ENCODE measurements at places on chromosomes 12 and 14.

GRCh38 chr14:56817396-56817921 lies 7.2 kb upstream of the OTX2 start:
- DNase-seq, result no peak

- no peak for DNase-seq
Observed at GRCh38 chr14:21317398-21317797, 37.5 kb downstream of the RPGRIP1 start.

GRCh38 chr12:116459916-116460663 lies 99.1 kb upstream of the MAP1LC3B2 start:
- DNase-seq, result peak; percentile 13

DNA sequence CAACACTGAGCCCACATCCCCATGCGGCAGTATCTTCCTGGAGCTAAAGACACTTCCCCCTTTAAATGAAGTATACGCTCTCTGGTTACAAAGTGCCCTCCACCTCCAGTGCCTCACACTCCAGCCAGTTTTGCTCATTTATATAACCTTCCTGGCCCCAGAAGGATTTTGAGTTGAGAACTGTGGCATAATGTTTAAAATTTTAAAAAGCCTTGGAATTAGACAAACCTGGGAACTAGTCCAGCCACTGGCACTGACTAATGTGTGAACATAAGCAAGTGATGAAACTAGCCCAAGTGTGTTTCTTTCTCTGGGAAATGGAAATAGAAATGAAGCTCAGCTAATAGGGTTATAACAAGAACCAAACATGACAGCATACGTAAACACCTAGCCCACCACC lies 723.7 kb upstream of the USP15 start:
- no peak for DNase-seq

- no peak for DNase-seq
Observed at GRCh38 chr14:53526200-53526599, 373.1 kb upstream of the DDHD1 start.

DNA sequence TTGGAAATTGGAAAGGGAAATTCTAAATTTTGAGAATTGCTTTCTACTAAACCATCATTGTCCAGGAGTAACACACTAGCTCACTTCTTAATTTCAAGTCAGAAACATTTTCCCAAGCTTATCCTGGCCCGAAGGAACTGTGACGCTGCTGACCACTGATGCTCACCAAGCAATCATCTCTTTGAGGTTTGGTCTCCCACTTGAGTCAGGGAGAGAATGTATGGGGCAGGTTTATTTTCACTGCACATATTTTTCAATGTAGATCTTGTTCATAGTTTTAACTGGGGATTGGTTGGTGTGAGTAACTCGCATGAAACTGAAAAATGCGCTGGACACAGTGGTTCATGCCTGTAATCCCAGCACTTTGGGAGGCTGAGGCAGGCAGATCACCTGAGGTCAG lies 12.9 kb upstream of the RNASE10 start:
- no peak for DNase-seq

- peak; percentile 96 for DNase-seq
Observed at GRCh38 chr12:42474391-42474790, 115.2 kb downstream of the PRICKLE1 start.
